Stimulated activated CD8-positive, alpha-beta memory T cell treated with anti-CD3 and anti-CD28 coated beads, Interleukin-2, amount 100 ng/mL, for 1 hour (primary cell): ENCODE measurements at places on chromosomes 5 and 9.

DNA sequence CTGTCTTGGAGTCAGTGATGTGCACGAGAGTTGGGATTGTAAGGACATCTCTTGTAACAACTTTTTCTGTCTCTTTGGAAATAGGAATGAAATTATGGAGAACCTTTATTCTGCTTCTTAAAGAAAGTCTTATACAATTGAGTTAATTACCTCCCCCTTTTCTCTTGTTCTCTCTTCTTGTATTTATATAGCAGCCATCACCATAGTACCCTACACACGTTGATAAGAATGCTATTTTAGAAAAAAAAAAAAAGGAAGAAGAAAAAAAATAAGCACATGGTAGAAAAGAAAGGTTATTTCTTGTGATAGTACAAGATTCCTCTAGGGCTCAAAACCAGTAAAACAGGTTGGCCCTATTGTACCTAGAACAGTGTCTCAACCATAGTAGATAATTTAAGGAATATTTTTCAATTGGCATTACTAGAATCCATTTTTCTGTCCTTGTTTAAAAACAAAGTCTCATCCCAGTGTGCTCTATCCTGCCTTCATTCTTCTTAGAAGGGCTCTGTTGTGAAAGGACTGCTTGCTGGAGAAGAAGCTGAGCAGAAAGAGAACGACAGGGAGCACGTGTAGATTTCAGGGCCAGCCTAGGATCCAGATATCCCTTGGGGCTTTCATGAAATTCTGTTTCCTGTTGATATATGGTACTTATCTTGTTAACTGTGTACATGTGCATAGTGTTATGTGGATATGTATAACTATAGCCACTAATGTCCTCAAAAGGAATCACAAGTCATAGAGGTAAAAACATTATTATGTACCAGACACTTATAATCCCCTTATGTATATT, 392.3 kb upstream of the MEF2C start:
- no peak for DNase-seq

DNA sequence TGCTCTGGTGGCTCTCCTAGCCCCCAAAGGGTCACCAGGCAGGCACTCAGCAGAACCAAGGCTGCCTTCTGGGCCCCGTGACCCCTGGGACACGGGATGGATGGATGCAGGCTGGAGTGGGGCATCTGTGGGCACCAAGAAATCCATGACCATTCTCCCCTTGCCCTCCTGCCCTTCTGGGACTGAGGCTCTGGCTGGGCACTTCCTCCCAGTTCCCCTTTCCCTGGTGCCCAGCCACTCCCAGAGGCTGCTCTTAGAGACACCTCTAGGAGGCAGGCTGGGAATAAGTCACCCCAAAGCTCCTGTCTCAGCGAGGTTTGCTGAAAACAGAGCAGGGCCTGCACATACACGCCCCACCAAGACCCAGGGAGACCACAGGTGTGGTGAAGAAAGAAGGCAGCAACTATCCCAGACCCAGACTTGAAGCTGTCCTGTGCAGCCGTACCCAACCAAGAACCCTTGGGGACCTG, 943 bp downstream of the STING1 start:
- no peak for DNase-seq

DNA sequence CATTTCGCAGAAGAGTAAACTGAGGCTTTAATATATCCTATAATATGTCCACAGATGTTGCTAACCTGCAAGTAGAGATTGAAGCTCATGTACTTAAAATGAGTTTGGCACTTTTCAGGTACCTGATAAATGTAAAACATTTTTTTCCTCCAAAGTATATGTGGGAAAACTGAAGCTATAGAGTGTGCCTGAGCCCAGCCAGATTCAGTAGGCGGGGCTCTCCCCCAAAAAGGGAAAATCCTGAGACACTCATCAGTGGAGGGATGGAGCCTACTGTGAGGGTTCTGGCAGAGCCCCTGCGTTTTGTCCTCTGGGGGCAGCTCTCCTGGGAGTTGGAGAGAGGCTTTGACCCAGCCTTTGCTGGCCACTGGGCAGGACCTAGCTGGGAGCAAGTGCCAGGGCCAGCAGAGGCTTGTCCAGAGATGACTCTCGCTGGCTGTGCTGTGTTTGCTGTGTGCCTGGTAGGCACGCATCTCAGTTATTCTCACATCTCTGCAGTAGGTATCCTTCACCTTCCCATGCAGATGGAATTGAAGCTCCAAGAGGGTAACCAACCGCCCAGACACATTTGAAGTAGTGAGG, 81.1 kb upstream of the SPRY4 start:
- DNase-seq, result no peak

DNA sequence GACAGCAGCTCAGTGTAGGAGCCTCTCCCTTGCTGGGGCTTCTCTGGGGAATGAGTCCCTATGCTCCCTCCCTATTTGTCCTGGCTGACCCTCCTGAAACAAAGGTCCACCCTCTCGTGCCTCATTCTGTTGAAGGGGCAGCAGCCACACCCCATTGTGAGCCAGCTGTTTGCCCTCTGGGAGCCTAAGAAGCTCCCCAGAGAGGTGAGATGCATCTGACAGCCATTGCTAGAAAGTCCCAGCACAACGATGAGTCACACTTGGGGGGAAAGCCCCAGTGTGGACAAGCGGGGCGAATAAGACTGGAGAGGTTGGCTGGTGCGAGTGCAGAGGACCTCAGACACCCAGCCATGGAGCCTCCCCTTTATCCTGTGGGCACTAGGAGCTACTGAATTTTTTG, 101.4 kb downstream of the PPARGC1B start:
- DNase-seq, result no peak

DNA sequence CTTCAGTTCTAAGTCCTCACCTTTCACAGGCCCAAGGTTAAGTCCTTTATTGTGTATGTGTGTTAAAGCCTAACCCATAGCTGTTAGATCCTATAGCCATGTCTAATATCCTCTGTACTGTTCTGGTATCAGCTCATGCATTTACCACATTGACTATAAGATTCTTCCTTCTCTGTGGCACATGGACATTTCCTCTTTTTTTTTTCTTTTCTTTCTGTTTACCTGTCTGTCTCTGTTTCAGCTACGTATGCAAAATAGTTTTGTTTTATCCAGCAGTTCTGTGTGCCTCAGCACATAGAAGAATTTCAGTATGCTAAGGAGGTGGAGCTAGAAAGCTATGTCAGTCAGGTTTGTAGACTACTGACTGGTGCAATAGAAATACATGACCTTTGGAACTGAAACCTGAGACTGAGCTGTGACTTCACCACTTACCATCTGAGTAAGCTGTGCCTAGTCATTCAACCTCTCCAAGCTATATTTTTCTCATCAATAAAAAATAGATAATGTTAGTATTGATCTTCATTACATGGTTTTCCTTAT, 155.6 kb upstream of the VLDLR start:
- DNase-seq, result no peak

GRCh38 chr5:67543720-67544270, 347.2 kb upstream of the CD180 start:
- DNase-seq, result no peak

DNA sequence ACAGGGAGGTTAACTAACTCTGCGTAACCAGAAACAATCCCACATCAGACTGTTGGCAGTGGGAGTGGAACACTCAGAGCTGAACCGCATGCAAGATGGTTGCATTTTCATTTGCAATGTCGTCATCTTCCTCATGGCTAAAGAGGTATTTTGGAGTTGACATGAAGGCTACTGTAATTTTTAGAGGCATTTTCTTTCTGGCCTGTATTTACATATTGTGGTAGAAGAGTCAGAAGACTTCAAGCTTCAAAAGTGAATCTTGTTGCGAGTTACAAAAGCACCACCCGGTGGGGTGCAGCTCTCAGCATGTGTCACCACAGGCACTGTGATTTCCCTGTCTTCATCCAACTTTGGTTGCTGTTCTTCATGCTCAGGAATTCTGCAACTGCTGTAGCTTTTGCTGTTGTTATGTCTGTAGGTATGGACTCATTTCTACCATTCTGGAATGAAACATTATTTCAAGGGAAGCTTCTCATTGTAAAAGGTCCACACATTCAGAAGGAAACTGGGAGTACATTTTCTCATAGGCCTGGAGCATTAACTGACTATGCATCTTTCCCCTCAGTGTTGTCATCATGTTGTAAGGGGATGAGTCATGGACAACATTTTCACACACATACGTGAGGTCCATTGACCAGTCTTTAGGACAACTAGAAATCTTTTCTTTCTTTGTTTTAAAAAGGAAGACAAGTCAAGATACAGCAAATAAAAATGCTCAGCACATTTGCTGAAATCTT, 35.4 kb upstream of the GDNF start:
- no peak for DNase-seq

DNA sequence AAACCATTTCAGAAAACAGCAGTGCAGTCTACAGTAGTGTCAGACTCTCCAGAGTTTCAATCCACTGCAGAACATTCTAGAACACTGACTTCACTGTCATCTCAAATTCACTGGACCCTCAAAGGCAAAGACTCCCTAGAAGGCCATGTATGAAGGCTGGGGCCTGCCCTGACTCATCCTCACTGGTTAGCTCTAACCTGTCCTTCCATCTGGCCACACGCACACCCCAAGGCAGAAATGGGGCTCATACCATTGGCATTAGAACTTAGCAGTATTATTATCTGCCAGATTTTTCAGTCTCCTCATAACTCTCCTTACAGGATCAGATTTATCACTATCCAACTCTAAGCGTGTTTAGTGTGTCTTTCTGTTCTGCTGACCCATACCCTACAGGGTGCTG, 20.4 kb downstream of the S1PR3 start:
- DNase-seq, result no peak

DNA sequence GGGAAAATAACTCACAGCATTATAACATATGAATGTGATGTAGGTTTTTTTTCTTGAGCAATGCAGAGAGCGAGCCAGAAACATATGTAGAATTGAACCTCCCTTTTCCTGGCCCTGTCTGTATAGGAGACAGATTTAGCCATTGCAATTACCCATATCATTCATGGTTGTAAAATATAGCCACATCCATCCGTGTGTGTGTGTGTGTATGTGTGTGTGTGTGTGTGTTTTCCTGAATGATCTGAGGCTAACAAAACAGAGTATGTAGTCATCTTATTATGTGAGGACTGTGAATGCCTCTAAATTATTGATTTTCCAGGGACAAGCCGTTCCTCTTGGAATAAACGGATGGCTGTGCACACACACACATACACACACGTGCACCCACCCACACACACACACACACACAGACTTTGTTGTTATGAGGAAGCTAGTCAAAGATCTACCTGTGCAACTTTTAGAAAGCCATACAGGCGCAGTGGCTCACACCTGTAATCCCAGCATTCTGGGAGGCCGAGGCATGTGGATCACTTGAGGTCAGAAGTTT, 11.7 kb upstream of the DENND1A start:
- no peak for DNase-seq

GRCh38 chr5:113311301-113311700, 123.5 kb downstream of the TSSK1B start:
- no peak for DNase-seq

DNA sequence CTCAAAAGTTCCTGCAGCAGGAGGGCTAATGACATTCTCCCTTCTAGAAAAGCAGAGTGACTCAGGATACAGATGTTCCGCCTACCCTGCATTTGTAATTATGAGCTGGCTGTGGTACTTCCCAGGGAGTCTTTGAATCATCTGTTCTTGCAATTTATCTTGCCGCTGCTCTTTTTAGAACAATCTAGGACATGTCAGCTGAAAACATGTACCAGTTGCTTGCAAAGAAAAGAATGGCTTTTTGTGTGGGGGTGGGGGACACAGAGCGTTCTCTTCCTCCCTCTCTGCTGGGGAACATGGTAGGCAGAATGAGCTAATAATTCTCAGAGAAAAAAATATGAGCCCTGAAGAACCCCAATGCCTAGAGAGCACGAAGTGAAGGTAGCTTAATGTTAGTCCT, 51.7 kb upstream of the TUT7 start:
- no peak for DNase-seq

- DNase-seq, result no peak
Observed at GRCh38 chr5:137462816-137463520, 36.2 kb downstream of the SPOCK1 start.

DNA sequence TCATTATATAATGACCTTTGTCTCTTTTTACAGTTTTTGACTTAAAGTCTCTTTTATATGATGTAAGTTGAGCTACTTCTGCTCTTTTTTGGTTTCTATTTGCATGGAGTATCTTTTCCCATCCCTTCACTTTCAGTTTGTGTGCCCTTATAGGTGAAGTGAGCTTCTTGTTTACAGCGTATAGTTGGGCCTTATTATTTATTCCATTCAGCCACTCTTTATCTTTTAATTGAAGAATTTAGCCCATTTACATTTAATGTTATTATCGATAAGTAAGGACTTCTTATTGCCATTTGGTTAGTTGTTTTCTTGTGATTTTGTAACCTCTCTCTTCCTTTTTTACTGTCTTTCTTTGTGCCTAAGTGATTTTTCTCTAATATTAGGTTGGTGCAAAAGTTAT, 117.3 kb downstream of the ADAMTSL1 start:
- no peak for DNase-seq

DNA sequence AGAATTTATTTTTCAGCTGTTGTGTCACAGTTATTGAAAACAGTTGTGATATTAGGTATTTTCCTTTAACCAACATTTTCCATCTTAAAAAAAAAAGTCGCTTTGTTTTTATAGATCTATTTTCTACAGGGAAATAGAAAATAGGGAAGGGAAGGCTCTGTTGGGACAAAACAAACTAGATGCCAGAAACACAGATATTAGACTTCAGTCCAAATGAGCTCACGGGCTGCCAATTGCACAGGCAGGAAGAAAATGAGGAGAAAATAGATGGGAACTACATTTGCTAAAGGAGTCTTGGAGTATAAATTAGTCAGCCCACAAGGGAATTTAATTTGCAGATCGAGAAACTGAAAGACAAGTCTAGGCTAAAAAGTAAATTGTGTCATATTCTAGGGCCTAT, 21.4 kb upstream of the ISOC1 start:
- no peak for DNase-seq

DNA sequence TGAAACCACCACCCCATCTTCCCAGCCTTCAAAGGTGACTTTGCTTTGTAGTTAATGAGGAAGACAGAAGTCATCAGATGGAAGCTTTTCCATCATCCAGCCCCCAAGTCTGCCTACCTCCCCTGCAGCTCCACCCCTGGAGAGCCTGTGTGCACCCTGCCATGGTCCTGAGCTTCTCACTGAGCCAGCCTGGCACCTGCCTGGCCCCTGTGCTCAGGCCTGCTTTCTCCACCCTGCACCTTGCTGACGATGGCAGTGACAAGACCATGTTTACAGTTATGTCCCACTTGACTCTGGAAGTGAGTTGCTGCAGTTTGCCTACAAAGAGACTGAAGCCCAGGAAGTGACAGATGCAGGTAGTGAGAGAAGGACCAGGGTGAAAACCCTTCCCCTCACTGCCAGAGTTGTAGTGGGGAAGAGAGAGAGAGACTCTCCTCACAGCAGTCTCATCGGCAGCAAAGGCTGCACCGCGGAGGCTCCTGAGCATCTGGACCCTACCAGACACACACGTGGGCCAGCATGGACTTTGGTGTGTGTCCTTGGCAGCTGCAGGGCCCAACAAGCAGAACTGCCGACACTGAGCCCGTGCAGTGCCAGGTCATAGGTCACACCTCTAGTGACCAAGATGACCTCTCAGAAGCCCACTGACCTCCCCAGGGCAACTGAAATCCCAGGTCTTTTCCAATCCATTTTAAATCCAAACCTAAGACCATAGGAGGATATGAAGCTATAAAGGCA, 107.1 kb downstream of the CACNA1B start:
- DNase-seq, result no peak

GRCh38 chr5:174305241-174305681, 259.8 kb downstream of the NSG2 start:
- DNase-seq, result no peak
